ENCODE measurements at places on chromosomes 7 and 10.
A peak's percentile ranks its signal among the peaks of the same experiment; 100 is the strongest.

- DNase-seq = no peak
Observed at GRCh38 chr7:85525676-85526075, 338.8 kb upstream of the SEMA3D start.

- no peak for DNase-seq
Observed at GRCh38 chr10:78846071-78846470, 222.7 kb upstream of the ZMIZ1 start.

GRCh38 chr7:50281680-50282445 is 22.7 kb upstream of the IKZF1 start:
- DNase-seq = no peak

GRCh38 chr10:18293536-18294510 is 153.6 kb downstream of the CACNB2 start:
- DNase-seq = no peak

DNA sequence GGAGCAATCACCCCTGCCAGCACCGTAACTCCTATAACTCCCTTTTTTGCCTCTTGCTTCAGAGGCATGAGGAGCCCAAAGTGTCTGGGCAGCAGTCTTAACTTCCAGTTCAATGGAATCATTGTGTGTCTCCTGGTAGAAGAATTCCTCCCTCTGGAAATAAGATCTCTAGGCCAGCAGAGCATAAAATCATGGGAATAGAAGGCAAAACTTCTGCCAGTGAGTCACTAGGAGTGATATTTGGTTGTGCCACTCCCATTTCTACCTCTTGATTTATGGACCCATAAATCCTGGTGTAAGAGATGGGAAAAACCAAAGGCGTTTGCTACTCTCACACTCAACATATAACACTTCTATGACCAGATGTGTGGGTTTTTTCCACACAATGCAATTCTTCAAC is 104.9 kb upstream of the FAM180A start:
- DNase-seq = no peak

GRCh38 chr7:24406789-24407299 is 122.9 kb downstream of the NPY start:
- DNase-seq = no peak

- no peak for DNase-seq
Observed at GRCh38 chr10:118956802-118957442, 72.6 kb upstream of the NANOS1 start.

DNA sequence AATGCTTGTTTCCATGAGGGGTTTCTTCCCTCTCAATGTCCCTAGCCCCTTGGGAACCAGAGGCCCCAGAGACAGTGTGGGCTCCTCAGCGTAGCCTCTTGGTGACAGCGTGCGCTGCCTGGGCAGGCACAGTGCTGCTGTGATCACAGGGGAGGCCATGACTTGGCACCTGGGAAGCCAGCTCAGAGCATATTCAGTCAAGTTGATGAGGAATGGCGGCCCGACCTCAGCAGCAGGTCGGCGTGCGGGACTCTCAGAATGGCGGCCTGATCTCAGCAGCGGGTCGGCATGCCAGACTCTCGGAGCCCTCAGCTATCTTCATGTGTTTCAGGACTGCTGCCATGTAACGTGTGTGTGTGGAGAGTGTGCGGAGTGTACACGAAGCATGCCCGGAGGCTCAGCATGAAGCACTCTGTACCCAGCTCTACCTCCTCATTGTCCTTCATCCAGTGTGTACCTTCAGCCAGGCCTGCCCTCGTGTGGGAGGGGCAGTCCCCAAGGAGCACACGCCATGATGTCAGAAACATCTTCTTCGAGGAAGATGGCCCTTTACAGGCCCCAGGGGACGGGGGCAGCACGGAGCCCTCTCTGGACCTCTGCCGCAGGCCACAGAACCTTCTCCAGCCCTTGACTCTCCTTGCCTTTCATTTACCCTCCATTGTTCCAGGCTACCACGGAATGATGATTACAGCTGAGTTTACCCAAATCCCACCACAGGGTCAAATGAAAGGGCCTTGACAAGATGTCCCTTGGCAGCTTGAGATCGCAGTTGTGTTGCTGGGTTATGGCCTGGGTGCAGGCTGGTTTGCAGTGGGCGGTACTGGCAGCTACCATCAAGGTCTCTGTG is 130.4 kb downstream of the SMURF1 start:
- DNase-seq = no peak

DNA sequence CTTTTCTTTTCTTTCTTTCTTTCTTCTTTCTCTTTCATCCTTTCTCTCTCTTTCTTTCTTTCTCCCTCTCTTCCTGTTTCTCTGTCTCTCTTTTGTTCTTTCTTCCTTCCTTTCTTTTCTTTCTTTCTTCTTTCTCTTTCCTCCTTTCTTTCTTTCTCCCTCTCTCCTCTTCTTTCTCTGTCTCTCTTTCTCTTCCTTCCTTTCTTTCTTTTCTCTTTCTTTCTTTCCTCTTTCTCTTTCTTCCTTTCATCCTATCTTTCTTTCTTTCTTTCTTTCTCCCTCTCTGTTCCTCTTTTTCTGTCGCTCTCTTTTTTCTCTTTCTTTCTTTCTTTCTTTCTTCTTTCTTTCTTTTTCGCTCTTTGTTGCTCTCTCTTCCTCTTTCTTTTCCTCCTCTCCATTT is 1149.2 kb upstream of the AUTS2 start:
- no peak for DNase-seq

- DNase-seq = no peak
Observed at GRCh38 chr10:80805343-80806020, 267.8 kb downstream of the SH2D4B start.

- DNase-seq = no peak
Observed at GRCh38 chr10:114174695-114175188, 739 bp upstream of the CCDC186 start.

DNA sequence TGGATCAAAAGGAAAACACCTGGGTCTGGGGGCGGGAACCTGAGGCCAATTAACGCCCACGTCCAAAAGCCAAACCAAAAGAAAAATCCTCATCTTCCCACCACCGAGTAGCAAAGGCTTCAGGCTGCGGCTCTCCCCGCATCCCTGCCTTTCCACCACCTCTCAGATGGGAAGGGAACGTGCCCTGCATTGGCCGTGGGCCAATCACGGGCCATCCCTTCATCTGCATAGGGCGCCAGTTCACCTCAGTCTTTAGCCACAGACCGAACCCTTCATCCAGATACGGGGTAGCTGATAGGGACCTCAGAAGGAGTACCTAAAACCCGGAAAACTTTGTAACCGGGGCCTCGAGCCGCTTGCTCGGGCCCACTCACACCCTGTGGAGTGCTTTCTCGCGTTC is 626 bp downstream of the PRPF18 start:
- DNase-seq = no peak

- no peak for DNase-seq
Observed at GRCh38 chr7:125966278-125967048, 1036.8 kb upstream of the POT1 start.

DNA sequence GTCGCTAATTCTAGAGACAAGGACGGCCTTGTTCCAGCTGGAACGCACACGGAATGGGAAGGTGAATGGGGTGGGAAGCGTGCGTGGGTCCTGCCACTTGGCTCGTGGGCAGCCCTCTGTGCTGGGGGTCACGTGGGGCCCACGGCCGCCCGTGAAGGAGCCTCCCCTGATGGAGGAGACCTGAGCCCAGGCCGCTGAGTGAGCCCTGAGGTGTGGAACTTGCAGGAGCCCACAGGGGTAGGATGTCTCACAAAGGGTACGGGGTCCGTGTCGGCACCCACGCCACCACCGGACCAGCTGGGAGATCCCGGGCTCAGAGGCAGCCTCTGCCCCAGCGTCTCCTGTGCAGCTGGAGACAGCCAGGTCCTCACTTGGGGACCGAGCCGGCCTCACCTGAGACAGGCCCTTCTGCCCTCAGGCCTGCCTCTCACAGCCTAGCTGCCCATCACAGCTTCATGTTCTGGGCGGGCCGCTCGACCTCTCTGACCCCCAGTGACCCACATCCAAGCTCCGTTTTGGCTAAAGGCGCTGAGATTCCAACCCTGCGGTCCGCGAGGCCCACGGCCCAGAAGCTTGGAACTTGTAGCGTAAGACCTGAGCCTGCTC is 84.8 kb downstream of the FOXL3 start:
- no peak for DNase-seq

GRCh38 chr7:148084138-148084537 is 506.4 kb upstream of the C7orf33 start:
- DNase-seq = peak; percentile 73

- DNase-seq = no peak
Observed at GRCh38 chr7:36765605-36766004, 41.3 kb upstream of the AOAH start.

- no peak for DNase-seq
Observed at GRCh38 chr7:44645696-44646095, 39.3 kb downstream of the OGDH start.

- DNase-seq = no peak
Observed at GRCh38 chr7:146554556-146554955, 438.0 kb downstream of the CNTNAP2 start.

GRCh38 chr10:74558403-74558802 is 268.0 kb upstream of the KAT6B start:
- no peak for DNase-seq

DNA sequence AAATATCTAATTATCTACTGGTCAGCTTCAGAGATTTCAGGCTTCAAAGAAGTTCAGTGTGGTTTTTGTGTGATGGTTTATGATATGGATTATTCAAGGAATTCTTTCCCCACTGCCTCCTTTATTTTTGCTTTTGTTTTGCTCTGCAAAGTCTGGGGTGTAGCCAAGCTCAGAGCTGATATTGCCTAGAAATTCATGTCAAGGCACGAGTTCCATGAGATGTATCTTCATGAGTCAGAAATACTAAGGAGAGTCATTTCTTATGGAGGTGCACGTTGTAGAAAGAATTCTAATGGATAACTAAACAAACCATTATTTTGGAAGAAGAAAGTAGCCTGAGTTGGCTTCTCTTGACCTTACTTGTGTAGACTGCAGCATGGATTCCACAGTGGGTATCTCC is 37.4 kb downstream of the VIM start:
- DNase-seq = no peak

DNA sequence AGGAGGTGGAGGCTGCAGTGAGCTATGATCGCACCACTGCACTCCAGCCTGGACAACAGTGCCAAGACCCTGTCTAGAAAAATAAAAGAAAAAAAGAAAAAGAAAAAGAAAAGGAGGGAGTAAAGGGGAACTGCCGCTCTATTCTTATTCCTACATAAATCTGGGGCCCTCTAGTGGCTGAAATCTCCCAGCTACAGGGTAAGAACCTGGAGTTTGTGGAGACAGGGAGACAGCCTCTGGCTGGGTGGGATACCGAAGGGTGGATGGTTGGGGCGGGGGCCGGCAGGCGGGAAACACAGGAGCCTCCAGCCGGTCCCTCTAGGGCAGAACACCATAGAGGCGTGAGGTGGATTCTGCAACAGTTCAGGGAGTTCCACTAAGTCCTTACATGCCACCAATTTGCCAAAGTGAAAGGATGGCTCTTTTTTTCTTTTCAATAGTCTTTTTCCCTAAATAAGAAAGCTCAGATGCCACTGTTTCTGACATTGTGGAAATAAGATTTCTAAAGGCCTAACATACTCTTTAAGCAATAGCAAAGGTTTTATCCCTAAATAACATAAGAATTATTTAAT is 117.3 kb downstream of the SVIL start:
- DNase-seq = no peak

- no peak for DNase-seq
Observed at GRCh38 chr7:129356176-129356575, 78.1 kb upstream of the STRIP2 start.

DNA sequence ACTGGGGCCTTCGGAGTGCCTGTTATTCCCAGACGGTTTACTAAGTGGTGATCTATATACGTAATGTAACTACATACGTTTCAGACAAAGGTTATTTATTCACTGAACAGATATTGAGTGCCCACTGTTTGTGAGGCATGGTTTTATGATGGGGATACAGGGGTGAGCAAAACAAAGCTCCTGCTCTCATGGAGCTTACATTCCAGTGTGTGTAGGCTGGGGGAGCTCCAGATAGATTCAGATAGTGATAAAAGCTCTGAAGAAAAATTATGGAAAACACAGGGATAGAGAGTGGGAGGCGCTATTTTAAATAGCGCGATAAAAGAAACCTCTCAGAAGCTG is 466 bp upstream of the DNAJB12 start:
- no peak for DNase-seq

GRCh38 chr7:159218607-159219006 is 73.9 kb upstream of the VIPR2 start:
- DNase-seq = no peak

DNA sequence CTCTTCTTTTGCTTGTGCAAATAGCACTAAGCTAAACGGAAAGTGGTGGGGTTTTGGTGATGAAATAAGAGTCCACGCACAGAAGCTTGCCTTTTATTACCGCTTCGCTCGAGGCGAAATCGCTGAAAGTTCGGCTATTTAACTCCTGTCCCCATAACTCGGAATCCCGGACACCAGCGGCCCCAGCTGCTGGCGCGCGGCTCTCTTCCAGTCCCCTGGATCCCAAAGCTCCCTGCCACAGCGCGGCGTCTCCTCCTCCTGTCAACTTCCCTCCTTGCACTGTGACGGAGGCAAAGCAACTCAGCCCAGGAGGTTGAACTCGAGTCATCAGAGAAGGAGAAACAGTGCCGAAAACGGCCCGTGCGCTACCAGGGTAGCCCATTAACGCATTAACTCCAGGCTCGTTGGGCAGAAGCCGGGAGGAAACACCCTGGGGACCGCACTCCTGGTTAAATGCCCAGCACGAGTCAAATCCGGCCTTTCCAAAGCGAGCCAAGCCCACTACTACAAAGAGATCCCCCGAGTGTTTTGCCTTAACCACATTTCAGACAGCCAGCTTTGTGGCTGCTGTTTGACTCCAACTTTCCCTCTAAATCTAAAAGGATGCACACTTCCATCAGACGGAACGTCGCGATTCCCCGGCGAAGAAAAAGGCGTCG is 1.3 kb downstream of the SEMA3D start:
- DNase-seq = peak; percentile 88

- no peak for DNase-seq
Observed at GRCh38 chr10:33066558-33067236, 108.7 kb upstream of the ITGB1 start.

- no peak for DNase-seq
Observed at GRCh38 chr10:114083040-114083439, 39.4 kb downstream of the ADRB1 start.

DNA sequence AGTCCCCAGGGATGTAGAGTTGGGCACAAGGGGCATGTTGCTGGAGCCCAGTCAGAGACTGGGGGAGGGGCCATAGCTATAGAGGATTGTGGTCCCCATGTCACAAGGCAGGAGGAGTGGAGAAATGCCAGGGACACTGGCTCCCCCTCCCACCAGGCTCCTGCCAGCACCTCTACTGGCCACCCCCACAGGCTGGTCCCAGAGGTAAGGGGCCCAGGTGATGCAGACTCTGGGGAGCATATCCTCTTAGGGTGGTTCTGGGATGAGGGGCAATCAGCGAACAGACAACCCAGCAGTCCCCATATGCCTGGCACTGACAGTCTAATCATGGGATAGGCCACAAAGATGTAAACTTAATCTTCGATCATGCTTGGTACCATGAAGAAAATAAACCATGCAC is 21.2 kb downstream of the C10orf71 start:
- DNase-seq = no peak

DNA sequence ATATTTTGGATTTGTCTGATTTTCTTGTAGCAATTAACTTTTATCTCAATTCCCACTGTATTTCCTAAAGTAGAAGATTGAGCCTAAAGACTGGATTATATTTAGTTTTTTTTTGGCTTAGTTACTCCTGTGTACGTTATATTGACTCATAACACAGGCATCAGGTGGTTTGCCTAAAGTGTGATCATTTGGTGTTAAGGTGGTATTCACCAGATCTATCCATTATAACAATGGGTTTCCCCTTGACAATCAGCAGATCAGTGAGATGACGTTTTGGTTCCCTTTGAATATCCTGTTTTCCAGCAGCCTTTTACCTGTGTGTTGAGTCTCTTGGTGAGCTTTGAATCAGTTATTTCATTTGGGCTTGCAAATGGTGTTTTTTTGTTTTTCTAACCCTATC is 18.1 kb downstream of the MAPK8 start:
- DNase-seq = no peak

GRCh38 chr10:124030492-124031110 is 62.8 kb downstream of the CHST15 start:
- no peak for DNase-seq

Data from retina (tissue), 1 donor.